ENCODE measurements at places on chromosomes 1 and 21.

- no peak for DNase-seq
These were observed 27.1 kb downstream of the CITED4 start for GRCh38 chr1:40834968-40835545.

DNA sequence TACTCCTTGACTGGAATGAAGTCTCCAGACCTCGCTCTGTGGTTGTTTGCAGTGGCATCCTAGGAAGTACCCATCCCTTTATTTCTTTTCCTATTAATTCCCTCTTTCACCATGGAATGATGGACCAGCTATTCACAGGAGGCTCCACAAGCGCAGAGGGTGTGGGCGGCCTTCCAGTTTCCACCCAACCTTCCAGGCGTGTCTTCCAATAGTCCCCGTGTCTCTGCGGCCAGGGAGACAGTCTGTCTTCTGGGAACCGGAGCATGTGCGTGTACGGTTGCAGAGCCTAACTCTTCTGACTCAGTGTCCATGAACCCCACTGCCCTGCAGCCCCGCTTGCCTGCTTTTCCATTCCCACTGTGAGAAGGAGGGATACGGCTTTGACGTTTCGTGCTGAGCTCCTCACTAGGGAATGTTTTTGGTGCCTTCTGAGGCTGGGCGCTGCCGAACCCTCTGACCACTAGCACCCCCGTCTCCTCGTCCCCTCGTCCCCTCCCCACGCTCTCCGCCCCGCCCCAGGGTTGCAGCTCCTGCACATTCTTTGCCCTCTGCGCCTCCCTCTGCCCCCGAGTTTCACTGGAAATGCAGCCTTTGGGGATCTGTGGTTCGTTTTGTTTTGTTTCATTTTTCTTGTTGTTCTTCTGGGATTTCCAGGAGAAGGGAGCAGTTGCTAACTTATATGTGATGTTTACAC lies 26.3 kb upstream of the FAM3B start:
- DNase-seq, result no peak

DNA sequence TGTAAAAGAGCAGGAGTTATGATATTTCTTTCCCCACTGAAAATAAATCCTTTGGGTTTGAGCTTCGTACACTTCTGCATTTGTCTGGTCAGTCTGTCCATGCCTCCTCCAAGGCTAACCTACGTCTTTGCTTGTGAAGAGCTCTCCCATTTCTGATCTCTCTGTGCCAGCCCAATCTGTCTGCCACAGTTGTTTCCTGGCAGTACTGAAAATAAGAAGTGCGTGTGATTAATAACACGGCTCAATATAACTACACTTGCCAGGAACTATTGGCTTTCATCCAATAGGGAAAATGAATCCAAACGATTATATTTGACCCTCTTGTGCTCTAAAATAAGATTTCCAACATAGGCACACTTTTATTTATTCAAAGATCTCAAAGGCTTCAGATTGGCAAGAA lies 19.2 kb upstream of the COL24A1 start:
- no peak for DNase-seq

DNA sequence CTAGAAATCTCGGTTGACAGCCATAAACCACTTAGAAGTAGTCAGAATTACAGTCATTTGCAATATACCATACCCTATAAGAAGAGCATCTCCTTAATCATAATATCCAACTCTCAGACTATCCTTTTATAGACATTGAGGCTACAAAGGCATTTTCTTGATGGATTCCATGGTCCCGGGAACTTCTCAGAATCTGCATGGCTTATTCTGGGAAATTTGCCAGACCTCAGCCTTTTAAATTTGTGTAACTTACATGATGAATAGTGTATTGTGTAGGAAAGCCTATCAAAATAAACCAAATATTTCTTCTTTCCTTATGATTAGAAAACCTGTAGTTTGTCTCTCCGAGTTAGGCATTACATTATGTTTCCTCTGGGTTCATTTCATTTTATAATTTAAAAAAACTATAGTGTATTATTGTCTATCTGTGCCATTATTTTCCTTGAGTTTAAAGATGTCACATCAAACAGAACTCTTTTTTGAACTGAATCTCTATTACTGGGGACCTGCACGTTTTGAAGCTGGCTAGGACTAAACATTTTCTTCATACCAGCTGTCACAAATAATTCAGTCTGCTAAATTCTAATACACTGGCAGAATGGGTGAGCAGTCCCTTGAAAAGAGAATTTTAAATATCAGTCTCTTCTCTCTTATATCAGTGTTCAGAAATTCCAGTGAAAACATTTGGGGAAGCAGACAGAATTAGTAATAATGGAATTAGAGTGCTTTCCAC lies 102.9 kb downstream of the GABPA start:
- DNase-seq, result no peak

DNA sequence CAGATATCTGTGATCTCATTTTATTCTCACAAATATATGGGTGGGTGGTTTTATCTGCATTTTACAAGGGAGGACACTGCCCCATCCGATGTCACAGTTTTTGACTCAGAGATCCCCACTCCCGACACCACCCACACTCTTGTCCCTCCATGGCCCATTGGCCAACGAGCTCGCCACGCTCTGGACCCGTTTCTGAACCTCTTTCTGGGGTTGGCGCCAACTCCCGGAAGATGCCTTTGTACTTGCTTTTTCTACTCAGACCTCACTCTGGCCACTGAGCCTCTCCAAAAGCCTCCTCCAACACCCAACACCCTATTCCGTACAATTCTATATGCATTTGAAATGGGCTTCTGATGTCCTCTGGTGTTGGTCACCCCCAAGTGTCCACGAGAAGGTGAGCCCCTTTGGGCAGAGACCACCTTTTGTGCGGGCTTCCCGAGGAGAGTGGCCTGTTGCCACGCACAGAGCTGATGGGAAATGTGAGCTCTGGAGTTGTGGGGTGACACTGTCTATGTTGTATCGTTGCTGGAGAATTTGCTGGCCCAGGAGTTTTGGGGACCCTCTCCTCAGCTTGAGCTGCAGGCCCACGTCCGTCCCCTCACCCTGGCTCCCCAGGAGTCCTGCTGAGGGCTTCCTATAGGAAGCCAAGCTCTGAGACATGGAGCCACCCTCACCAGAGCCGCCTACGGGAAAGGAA lies 366.9 kb upstream of the VAMP3 start:
- DNase-seq, result no peak

DNA sequence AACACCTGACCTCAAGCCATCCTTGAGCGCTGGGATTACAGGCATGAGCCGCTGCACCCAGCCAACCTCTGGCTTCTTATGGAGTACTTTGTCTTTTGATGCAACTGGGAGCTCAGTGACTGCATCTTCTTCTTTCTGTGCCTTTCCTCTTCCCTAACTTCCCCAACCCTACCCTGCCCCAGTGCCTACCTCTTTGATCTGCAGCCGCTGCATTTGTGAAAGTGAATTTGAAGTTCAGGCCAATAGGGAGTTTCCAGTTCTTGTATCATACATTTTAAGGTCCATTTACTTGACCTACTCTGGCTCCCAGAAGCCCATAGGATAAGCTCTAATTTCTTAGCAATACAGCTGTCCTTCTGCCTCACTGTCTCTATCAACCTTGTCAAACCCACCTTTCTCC lies 52.2 kb downstream of the KCNC4 start:
- no peak for DNase-seq

GRCh38 chr1:117535821-117536220 lies 70.0 kb upstream of the TENT5C start:
- no peak for DNase-seq

DNA sequence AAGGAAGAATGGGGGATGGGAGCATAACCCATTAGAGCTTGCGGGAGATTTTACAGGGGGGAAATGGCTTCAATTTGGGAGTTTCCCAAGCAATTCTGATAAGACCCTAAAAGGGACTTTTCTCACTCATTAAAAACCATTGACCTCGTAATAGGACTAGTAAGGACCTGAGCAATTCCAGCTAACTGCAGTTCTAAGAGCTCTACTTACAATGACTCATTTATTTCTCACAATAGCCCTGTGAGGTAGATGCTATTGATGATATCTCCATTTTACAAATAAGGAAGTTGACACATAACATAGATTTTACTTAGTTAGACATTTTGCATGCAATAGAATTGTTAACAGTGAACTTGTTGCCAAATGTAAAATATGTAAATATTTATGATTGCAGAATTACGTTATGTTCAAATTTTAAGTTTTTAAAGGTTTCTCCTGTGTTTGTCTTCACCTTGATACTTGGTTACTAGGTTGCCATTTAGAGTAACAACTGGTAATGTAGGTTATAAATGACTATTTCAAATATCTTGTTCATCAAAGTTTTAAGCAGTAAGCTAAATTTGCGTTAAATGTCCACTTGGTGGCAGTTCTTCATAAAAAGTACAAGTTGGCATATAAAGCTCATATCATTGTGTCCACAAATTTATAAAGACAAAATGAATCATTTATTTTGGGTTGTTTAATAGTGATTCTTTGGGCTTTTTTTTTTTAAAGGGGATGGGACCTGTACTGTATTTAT lies 182.0 kb downstream of the PLA2G4A start:
- no peak for DNase-seq

GRCh38 chr1:11617314-11617713 lies 36.9 kb downstream of the FBXO2 start:
- DNase-seq, result no peak

- DNase-seq, result no peak
These were observed 91.3 kb upstream of the VAMP3 start for GRCh38 chr1:7679873-7680206.

- DNase-seq, result no peak
These were observed 21.2 kb downstream of the TP73 start for GRCh38 chr1:3673381-3674099.

GRCh38 chr1:77929806-77930205 lies 41.4 kb downstream of the NEXN start:
- DNase-seq, result no peak

DNA sequence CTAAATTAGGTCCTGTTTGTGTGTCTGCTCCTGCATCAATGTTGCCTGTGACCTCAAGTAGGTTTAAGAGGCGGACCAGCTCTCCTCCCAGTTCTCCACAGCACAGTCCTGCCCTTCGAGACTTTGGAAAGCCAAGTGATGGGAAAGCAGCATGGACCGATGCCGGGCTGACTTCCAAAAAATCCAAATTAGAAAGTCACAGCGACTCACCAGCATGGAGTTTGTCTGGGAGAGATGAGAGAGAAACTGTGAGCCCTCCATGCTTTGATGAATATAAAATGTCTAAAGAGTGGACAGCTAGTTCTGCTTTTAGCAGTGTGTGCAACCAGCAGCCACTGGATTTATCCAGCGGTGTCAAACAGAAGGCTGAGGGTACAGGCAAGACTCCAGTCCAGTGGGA lies 79.9 kb downstream of the PRDM2 start:
- DNase-seq, result no peak

GRCh38 chr1:226664413-226665101 lies 74.5 kb downstream of the ITPKB start:
- no peak for DNase-seq

- no peak for DNase-seq
These were observed 91.9 kb upstream of the PLXNA2 start for GRCh38 chr1:208336137-208336518.

DNA sequence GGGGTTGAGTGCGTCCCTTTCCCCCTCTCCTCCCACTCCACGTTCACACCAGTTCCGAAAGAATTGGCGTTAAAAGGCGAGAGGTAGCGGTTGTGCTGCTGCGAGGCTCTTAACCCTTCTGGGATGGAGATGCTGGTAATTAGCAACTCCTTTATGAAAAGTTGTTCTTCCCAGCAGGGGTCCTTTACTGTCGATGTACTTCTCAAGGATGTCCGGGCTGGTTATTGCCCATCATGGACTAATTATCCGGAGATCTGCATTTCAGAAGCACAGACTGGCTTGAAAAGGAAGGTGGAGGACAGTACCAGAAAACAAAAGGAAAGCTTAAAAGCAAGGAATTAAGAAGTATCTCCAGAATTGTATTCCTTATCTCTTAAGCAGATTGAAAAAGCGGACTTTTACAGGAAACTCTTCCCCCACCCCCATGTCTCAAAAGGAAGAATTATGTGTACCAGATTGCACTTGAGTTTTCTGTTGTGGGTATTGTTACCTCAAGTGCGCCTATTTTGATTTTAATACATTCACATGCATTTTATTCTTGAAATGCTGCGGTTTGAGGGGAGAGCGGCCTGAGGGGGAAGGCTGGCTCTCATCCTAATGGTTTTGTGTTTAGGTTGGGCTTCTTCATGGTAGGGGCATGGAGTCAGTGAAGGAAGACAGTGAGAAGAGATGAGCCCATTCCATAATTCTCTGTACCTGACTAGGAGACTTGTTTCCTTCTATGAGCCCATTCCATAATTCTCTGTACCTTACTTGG lies 1.5 kb downstream of the AK4 start:
- DNase-seq, result no peak

- no peak for DNase-seq
These were observed 5.8 kb upstream of the FAM167B start for GRCh38 chr1:32241001-32241763.

DNA sequence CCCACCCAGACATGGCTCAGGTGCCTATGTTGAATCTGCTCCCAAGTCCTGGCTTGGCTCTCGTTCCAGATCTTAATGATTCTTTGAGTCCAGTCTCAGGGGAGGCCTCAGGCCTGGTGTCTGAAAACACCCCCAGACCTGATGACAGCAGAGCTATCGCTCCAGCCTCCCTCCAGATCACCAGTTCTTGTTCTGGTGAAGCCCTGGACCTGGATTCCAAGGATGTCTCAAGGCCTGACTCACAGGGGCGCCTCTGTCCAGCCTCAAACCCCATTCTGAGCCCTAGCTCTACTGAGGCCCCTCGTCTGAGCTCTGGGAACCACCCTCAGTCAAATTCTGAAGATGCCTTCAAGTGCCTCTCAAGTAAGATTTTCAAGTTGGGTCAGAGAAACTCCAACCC lies 11.4 kb downstream of the MROH7 start:
- DNase-seq, result no peak

DNA sequence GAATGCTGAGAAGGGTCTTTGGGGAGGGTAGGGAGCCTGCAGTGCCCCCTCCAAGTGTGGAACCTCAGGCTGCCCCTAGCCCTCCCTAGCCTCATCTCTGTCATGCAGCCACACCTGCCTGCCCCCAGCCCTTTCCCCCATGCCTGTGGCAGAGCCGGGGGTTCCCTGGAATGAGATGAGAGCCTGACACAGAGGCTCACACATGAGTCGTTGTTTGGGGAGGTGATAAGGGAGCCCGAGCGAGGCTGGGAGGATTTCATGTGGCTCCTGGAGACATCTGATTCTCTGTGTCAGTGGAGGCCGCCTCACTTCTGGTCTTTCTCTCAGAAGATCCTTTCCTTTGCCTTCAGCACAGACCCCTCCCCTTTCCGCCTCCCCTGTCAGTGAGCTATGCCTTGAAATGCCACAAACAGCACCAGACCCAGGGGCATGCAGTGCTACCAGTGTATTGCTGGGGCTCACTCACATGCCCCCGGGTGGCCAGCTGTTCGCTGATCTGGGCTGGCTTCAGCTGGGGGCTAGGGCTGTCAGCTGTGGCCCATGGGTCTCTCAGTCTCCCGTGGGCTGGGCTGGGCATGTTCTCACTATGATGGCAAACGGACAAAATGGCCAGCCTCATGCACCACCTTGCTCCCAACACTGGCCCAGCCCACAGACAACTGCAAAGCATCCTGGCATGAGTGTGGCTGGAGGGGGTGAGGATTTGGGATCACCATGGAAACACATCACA lies 102.6 kb downstream of the AJAP1 start:
- DNase-seq, result no peak

- DNase-seq, result no peak
These were observed 14.2 kb downstream of the WASF2 start for GRCh38 chr1:27475720-27476119.

GRCh38 chr1:20551945-20552727 lies at the start of gene FAM43B:
FAM43B (plus strand) TSS chr1:20552573; CDS start chr1:20552974, 401 bp downstream.
- DNase-seq, result no peak
